Daoy (cell line): ENCODE measurements at places on chromosomes 16 and 17.

- no peak for DNase-seq
Observed at GRCh38 chr17:31466096-31466760, 74.8 kb downstream of the RAB11FIP4 start.

DNA sequence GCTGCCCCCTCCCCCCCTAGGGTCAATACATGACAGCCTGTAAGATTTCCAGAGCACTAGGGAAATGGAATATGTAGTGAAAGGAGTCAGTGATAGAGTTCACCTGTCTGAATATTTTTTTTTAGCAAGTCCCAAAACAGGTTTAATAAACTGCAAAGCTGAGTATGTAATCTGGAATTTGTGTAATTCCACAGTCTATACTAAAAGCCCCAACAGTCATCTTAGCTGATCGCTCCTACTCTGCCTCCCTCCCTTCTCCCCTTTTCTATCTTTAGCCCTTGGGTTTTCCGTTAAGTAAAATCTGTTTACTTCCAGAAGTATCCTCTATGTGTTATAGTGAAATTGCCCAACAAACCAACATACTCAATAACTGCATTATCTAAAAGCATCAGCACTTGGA, 3.5 kb downstream of the CDH13 start:
- no peak for DNase-seq

- DNase-seq = peak; percentile 28
Observed at GRCh38 chr16:57092786-57093411, 516 bp downstream of the CPNE2 start.

DNA sequence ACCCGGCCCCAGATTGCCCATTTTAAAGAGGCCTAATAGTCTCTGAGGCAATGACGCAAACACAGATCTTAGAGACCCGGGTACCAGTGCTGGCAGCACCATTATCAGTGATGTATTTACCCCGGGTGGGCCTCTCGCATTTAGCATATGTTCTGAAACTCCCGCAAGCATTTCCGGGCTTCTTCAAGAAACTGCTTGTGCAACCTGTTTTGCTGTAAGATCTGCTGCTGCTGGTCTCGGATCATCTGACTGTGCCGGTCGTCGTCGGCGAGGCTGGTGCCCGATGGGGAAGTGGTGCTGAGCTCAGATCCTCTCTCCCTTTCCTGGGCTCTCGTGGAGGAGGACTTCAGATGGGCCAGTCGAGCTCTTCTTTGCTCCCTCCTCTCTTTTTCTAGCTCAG, 12.5 kb downstream of the CEP295NL start:
- no peak for DNase-seq

- DNase-seq = no peak
Observed at GRCh38 chr16:11034481-11034931, 90.1 kb downstream of the CLEC16A start.

DNA sequence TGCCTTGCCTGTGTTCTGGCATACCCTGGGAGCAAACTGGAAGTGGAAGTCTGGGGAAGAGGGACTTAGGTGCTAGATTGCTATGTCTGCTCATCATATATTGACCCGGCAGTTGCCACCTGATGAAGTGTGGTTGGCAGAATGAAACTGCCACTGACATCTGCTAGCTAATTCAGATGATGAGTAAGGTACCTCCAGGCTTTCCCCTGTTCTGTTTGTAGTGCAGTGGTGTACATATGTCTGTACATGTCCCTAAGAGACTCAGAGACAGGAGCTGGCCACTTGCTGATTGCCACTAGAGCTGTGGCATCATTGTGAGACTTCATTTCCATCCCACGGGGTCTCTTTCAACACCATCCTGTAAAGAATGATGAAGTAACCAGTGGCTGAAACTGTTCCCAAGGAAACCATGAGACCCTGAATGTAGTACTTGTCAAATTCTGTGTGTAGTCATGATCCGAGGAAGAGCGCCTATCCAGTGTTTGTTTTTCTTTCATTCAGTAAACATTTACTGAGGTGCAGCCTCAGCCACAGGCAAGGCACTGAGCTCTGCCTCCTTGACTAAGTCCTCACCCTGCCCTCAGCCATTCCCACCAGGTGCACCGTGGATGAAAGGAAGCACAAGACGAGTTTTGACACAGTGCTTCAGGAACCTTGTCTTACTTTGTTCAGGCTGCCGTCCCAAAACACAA, 13.2 kb downstream of the CLUAP1 start:
- DNase-seq = no peak
